Activated CD8-positive, alpha-beta memory T cell treated with anti-CD3 and anti-CD28 coated beads for 1 hour (primary cell): ENCODE measurements at places on chromosomes 2 and 18.

- DNase-seq = no peak
Observed at GRCh38 chr18:48440924-48441323, 31.7 kb upstream of the ZBTB7C start.

GRCh38 chr2:123840574-123840973 is 184.5 kb upstream of the CNTNAP5 start:
- DNase-seq = no peak

DNA sequence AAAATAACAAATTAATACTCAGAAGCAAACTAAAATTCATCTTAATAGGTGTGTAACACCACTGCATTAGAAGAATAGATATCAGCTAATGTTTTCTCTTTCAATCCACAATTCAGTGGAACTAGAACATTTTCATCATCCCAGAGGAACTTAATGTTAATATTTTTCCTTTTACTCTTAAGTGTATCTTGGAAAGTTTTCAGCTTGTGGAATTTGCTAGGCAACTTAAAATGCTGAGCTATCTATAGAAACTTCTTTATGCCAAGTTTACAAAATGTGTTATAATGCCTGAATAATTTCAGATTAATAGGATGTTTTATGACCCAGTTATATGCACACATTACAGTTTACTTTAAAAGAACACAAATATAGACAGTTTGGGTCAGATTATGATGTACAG is 86.6 kb upstream of the FAM237A start:
- DNase-seq = no peak

- DNase-seq = no peak
Observed at GRCh38 chr18:25175558-25176517, 176.1 kb downstream of the ZNF521 start.

GRCh38 chr2:3298191-3298590 is 79.4 kb downstream of the EIPR1 start:
- DNase-seq = no peak

DNA sequence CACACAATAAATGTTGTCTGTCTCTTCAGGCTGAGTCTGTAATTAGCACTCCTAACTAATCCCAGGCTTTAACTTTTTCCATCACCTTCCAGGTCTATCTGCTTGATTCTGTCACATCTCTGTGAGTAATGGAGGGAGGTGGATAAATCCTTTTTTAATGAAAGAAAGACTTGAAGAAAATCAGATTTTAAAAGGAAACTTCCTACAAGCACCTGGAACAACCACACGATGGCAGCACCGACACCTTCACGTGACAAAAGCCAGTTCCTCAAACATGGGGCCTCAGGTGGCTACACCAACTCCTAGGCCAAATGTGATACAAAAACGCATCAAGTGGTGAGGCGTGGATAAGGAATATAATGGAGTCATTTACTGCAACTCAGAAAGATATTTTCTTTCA is 41.8 kb downstream of the TGFBRAP1 start:
- DNase-seq = no peak

GRCh38 chr18:13510594-13510993 is 215.8 kb downstream of the FAM210A start:
- no peak for DNase-seq

GRCh38 chr2:185441486-185442005 is 297.1 kb upstream of the FSIP2 start:
- DNase-seq = no peak

DNA sequence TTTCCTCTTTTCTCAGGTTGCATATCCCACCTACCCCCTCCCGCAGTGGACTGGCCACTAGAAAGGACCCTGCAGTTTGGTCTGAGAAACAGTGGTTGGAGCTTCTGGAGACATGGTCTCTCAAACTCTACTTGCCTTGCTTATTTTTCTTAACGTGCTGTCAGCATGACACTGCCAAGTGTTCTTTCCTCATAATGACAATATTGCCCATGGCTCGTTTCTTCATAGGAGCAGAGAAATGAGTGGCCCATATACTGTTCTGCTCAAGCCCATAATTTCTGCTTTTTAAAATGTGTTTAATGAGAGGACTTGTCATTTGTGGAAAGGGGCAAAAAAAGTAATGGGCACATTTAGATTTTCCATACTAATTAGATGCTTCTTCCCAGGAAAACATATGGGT is 828.7 kb downstream of the BCL11A start:
- no peak for DNase-seq

GRCh38 chr2:209578394-209579001 is 154.7 kb downstream of the MAP2 start:
- DNase-seq = no peak

DNA sequence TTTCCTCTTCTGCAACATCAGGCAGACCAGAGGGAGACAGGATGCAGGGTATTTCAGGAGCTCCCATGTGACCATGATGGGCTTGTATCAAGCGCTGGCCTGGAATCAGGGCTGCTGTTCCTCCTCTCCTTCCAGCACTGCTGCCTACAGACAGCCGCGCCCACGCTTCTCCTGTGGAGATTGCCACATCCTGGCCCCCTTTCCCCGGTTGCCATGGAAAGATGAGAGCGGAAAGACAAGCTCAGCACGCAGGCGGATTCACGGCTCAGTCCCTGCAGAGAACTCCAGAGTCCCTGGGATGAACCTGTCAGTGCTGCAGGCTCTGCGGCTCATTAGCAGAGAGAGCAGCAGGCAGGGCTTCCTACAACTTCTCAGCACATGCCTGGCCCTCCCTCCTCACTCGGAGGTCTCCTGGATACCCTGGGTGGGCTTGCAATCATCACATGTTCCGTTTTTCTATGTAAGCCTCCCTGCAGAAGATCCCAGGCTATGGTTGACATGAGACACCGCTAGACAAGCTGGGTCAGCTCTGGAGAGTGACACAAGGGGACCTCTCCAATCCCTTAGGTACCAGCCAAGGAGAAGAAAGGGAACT is 497.8 kb upstream of the MYT1L start:
- no peak for DNase-seq
